Retina (tissue), 1 donor: ENCODE measurements at places on chromosomes 4 and X.

DNA sequence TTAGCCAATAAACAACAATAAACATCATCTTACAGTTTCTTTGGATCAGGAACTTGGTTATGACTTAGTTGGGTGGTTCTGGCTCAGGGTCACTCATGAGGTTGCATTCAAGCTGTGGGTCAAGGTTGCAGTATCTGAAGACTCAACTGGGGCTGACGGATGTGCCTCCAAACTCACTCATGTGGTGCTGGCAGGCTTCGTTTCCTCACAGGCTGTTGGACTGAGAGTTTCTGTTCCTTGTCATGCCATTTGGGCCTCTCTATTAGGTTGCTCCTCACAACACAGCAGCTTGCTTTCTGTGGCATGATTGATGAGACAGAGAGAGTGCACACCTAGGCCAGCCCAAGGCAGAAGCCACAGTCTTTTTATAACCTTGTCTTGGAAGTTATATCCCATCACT lies 20.7 kb downstream of the FRMPD3 start:
- DNase-seq, result no peak

DNA sequence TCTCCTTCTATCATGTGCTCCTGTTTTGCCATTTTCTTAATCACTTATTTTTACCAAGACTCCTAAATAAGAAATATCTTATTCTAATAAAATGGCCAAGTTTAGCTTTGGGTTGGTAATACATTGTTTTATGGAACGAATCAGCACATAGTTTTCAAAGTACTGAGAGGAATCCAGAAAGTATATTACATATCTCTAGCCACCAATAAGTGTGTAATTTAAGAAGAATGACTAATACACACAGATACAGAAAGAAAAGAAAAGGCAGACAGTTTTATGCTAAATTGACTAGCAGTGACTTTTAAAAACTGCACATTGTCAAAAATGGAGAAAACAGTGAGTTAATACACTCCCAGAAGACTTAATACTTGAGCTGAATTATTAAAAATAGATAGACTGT lies 167.0 kb upstream of the IL15 start:
- no peak for DNase-seq

GRCh38 chr4:147839663-147840062 lies 107.8 kb downstream of the ARHGAP10 start:
- no peak for DNase-seq

DNA sequence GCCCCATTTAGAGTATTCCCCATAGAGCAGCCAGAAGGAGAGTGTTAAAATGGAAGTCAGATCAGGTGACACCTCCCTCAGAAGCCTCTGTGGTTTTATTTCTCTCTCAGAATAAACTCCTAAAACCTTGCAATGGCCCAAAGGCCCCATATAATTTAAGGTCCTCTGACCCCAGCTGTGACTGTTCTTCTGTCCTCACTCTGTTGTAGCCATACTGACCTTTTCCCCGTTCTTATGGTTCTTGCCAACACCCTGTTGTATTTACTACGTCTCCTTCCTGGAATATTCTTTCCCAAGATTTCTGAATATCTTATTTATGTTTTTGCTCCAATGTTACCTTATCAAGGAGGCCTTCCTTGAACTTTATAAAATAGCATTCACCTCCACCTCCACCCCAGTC lies 18.0 kb downstream of the ADH7 start:
- DNase-seq, result no peak

GRCh38 chr4:5082376-5082775 lies 31.1 kb downstream of the STK32B start:
- no peak for DNase-seq

- no peak for DNase-seq
Observed at GRCh38 chrX:118049713-118050112, 66.9 kb downstream of the KLHL13 start.

DNA sequence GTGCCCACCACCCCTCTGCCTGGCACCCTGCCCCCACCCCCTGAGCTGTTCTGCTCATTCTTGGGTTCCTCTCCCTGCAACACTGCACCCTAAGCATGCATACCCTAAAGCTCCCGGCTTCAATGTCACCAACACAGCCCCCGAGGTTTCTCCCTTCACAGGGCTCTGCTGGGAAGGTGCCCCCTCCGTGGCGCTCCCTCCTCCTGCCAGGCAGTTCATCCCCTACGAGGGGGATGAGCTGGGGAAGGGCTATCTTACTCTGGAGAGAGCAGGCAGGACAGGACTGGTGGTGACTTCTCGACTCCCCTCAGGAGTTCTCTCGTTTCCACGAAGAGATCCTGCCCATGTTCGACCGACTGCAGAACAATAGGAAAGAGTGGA lies 6.5 kb downstream of the ATP5ME start:
- no peak for DNase-seq

DNA sequence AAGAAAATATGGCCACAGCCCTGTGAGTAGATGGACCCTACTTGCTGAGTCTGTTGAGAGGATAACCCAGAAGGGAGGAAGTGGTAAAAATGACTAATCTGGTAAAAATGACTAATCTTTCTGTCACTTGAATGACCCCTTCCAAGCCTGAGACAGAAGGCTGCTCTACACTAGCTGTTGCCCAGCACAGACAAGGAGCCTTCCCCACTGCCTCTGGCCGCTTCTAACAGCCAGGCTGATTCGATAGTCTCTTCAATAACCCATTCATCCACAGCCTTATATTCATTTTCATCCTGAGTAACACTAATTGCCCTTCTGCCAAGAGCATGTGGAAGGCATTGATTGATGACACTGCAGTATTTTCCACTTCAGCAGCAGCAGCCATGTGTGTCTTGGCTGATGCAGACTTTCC lies 18.4 kb downstream of the MAGEB17 start:
- no peak for DNase-seq

DNA sequence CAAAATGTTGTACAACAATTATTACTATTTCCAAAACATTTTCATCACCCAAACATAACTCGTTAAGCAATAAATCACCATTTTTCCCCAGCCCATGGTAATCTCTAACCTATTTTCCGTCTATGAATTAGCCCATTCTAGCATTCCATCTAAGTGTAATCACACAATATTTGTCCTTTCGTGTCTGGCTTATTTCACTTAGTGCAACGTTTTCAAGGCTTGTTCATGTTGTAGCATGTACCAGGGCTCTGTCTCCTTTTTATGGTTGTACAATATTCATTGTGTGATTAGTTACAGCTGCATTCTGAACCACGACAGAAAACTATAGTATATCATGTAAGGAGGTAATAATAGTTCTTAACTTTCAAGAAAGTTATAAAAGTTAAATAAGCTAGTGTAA lies 656.0 kb upstream of the HS3ST1 start:
- no peak for DNase-seq

- no peak for DNase-seq
Observed at GRCh38 chrX:38886112-38886511, 84.9 kb downstream of the MID1IP1 start.
